ENCODE measurements at places on chromosomes 3 and 15.

DNA sequence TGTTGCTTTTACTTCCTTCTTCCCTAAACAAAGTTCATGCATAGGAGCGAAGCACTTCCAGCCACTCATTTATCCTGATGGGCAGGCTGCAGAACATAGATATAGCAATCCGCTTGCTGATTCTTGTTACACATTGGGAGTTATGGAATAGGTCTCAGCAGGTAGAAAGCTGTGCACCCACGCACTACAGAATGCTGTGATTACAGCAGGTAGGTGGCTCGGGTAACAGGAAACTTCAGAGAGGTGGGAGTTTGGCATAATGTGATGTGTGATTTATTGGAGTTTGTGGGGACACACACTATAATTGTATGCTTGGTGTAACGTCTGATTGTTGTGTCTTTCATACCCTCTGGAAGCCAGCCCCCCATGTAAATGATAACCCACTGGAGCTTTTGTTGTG is 99.2 kb upstream of the MEIS2 start:
- DNase-seq, result no peak

DNA sequence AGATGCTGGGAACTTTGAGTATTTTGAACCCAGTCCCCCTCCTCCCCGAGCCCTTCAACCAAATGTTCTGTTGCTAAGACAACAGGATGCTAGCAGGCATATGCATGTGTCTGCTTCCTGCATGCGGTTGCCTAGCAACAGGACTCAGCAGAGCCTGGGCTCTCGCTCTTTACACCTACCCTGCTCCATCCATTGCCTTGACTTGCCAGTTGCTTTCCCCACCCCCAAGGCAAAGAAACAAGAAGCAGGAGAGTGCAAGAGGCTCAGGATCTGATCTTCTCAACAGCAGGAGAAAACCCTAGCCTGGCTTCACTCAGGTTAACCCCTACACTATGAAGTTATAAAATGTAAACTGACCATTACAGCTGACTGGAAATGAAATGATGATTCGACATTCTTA is 393.0 kb downstream of the IGSF11 start:
- no peak for DNase-seq

DNA sequence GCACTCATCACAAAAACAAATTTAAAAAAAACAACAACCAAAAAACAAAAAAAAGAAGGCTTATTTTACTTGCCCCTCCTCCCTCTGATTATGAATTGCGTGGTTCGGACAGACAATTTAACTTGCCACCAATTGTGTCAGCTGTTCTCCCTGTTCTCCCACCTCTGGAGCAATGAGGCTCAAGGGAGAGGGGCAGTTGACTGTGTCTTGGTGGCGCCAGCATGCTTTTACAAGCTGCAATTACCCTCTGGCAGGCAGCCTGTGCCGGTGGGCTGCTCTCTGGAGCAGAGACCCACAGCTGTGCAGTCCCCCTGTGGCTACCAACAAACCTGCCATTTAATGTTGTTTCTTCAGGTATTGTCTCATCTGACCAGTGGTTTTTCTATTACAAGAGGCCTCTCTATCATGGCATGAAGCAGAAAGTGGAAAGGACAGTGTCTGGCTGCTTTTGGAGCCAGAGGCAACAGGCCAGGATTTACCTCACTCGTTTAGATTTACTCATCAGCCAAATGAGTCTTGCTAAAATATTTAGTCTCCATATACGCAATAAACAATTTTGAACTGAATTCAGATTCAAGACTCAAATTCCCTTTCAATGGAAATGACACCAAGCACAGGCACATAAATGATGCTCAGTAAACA is 192.0 kb upstream of the TPRG1 start:
- DNase-seq, result no peak

- DNase-seq, result no peak
Measured at GRCh38 chr15:81299156-81299555, 24.8 kb downstream of the STARD5 start.

- DNase-seq, result peak; percentile 21
Measured at GRCh38 chr15:80835336-80835735, 56.2 kb downstream of the CEMIP start.

DNA sequence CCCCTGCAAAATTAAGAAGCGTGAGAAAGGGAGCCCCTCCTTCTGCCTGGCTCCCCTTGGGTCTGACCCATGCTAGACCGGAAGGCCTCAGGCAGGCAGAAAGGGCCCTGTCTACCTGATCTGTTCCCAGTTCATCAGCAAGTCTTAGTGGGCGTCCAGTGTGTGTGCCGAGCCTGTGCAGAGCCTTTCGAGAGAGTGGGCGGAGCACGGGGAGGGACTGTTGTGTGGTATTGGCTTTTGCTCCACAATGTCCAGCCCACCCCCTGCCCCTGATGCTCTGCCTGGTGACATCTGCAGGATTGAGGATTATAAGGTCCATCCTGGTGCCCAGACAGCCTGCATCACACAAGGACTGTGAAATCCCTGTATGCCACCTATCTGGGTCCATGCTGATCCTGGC is 82.9 kb downstream of the CHDH start:
- DNase-seq, result peak; percentile 22

- no peak for DNase-seq
Measured at GRCh38 chr3:77562089-77562488, 522.2 kb downstream of the ROBO2 start.

- no peak for DNase-seq
Measured at GRCh38 chr3:149902498-149903139, 68.1 kb downstream of the PFN2 start.

DNA sequence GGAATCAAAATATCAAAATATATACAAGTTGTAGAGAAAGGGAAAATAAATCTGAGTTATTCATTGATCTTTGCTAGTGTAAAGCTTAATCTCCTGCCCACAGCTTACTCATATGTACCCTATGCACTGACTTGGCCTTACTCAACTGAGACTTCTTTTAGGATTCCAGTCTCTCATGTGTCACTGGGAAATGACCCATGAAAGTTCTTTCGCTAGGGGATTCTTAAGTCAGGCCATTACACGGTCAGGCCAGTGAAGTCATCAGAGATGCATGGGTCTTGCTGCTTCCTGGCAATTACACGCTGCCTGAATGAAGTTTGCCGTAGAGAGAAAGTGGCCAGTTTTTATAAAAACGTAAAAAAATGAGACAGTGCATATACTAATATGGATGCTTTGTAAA is 20.7 kb upstream of the LPP start:
- DNase-seq, result no peak

GRCh38 chr3:194732617-194733016 is 46.9 kb downstream of the FAM43A start:
- no peak for DNase-seq

DNA sequence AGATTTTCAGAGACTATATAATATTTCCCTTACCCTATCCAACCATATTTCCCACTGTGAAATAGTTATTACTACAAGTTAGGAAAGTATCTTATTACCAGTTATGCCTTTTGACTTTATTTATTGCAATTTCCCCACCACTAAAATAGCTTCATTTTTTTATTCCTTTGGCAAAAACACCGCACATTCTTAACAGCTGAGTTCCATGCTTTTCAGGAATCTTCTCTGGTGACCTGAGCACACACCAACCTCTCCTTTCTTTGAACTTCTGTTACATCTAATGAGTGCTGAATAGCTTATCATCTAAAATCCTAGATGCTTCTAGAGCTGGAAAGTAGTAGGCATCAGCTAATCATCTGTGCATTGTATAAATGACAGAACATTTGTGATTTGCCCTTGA is 99.1 kb downstream of the UBE2E2 start:
- no peak for DNase-seq

DNA sequence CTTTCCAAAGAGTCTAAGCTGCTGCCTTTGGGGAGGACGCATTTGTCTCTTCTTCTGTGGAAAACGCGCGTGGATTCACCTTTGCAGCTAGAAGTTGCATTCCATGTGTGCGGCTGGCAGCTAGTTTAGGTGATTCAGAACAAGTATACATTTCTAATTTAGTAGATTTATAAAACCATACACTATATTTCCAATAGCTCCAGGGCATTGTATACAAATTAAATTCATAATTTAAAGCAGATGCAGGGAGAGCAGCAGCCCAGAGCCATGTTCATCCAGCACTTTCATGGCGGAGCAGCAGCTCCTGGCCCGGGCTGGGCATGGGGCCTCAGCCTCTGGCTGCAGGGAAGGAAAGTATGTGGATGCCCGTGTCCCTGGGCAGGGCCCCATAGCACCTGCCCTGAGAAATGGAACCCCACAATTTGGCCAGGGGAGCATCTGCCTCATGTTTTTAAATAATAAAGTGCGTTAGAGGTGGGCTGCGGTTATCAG is 42.8 kb upstream of the SEC22A start:
- no peak for DNase-seq

DNA sequence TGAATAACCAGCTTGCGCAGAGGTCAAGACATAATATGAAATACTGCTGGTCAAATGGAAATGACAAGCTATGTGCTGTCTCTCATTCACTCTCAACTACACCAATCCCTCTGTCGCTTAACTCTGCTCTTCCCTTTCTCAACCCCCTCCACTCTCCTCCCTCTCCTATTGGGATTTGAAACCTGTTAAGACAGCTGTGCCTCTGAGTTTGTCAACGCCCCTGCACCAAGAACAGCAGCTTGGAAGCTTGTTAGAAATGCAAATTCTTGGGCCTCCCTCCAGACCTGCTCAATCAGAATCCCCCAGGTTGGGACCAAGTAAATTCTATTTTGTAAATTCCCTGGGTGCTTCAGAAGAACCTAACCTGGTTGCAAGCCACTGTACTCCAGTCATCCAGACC is 149.7 kb upstream of the ATP2B2 start:
- DNase-seq, result no peak

DNA sequence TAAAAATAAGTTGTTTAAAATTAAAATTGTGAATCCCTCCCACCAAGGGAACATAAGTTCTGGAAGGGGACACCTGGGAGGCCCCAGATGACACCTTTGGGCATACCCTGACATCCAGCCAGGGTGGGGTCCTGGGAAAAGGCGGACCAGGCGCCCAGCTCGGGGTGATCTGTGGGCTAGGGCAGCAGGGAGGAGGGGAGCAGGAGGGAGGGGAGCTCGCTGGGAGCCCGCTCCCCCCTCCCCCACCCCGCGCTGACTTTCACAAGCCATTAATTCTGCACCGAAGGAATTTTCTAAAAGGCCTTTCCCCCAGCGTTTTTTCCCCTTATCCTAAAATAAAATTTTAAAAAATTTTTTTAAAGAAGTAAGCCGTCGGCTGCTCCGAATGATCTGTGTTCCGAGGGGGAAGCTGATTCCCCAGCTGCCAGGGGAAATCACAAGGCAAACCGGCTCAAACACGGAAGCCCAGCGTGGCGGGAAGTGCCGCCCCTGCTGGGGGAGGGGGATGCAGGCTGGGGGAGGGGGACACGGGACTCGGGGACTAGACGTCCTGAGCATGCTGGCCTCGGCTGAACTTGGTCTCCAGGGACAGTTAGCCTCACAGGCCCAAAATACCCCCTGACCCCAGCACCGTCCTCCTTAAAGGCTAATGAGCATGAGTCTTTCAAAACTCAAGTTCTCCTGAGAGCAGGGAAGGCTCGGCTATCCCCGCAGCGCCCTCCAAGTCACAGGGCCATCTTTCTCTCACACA is 13.9 kb downstream of the PLXND1 start:
- DNase-seq, result peak; percentile 91

DNA sequence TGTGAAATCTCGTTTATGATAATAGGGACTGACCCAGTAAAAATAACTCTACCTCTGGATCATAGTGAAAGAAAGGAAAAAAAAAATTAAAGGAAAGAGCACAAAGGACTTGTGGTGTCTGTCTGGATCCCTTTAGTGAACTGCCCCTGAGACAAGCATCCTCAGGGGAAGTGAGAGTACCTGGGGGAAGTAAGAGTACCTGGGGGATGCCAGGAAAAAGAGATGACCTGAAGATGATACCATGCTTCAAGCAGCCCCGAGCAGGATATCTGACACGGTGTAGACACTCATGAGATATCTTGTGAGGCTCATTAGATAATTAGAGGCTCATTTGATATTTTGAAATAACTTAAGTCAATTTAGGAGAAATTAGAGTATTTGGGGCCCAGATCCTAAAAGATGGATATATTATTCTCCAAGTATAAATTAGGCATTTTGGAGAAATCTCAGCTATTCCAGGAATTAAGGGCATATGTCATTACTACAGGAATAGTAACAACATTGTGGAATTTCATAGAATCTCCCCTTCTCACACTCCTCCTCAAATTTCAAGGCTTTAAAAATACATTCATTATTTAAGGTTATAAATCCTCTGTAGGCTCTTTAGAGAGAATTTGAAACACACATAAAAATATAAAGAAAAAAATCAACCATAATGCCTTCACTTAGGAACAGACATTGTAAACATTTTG is 36.3 kb upstream of the PSMD6 start:
- DNase-seq, result no peak

DNA sequence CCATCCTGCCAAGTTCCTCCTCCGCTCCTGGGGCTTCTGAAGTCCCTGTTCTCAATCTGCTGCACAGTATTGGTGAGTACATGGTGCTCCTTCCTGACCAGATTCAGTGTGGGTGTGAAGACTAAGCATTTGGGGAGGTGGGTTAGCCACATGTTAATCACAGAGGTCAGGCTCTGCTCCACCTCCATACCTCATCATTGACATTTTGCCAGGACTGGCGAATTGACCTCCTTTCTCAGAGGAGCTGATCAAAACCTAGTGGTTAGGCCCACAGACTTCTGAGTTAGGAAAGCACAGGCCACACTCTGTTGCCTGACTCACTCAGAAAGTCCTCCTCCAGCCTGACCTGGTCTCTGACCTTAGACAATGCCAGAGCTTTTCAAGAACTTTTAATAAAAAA is 8.4 kb upstream of the RPS17 start:
- no peak for DNase-seq

GRCh38 chr3:32423956-32424557 is 32.4 kb downstream of the CMTM7 start:
- DNase-seq, result peak; percentile 71

DNA sequence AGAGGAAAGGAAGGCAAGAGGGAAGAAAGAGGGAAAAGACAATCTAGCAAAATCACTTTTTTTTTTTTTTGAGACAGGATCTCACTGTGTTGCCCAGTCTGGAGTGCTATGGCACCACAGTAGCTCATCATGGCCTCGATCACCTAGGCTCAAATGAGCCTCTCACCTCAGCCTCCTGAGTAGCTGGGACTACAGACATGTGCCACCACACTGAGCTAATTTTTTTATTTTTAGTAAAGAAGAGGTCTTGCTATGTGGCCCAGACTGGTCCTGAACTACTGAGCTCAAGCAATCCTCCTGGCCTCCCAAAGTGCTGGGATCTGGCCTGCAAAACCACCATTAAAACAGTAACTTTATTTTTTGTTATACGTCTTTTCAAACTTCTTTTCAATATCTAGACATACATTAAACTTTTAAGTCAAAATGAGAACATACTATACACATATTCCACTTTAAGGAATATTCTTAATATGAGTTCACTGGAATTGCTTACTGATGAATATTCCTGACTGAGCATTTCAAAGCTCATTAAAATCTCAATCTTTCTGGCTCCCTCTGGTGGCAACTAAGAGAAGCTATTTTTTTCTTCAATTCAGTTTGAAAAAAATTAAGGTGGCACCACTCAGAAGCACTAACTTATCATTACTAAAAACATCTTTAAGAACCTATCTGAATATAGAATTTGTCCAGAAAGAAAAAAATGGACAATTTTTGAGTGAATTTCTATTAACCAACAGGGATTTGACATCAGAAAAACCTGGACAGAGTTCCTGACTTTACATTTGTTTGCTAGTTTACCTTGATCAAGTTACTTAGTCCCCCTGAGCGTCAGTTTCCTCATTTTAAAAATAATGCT is 40.9 kb downstream of the UACA start:
- DNase-seq, result no peak
